Mesothelial cell of epicardium (in vitro differentiated cells): ENCODE measurements at places on chromosomes 4 and X. TPM values are rescaled to one million over a fixed set of nuclear protein-coding genes. Genes with fewer than 3 reads are reported as not detected.

RAB40AL gene
- 2.0 to 2.3 TPM (median 2.3 TPM) in 3 replicates for total RNA-seq

XPNPEP2 gene
- total RNA-seq = 3.5 to 4.2 TPM (median 4.0 TPM) in 3 replicates

CFAP47 gene
- total RNA-seq = 0.27 to 0.54 TPM (median 0.34 TPM) in 3 replicates

PGRMC2 gene
- total RNA-seq = 57.2 to 63.9 TPM (median 62.9 TPM) in 3 replicates

GABRE gene
- 190 to 220 TPM (median 202 TPM) in 3 replicates for total RNA-seq

HSFX1 gene
- total RNA-seq = 1.9 to 2.1 TPM (median 2.0 TPM) in 3 replicates

DDX53 gene
- total RNA-seq = not detected in 3 replicates

PHKA1 gene
- total RNA-seq = 12.9 to 13.6 TPM (median 13.0 TPM) in 3 replicates

ADAMTS3 gene
- total RNA-seq = 9.2 to 11.0 TPM (median 10.7 TPM) in 3 replicates

CSAG3 gene
- not detected in 3 replicates for total RNA-seq

ADH1A gene
- total RNA-seq = not detected in 3 replicates

MAGEA8 gene
- not detected in 3 replicates for total RNA-seq

PUDP gene
- total RNA-seq = 41.4 to 45.6 TPM (median 44.5 TPM) in 3 replicates

UTP3 gene
- 28.0 to 30.4 TPM (median 29.6 TPM) in 3 replicates for total RNA-seq

ZNF41 gene
- 6.4 to 7.0 TPM (median 6.6 TPM) in 3 replicates for total RNA-seq

GSTCD gene
- total RNA-seq = 20.1 to 20.5 TPM (median 20.3 TPM) in 3 replicates

SMIM10 gene
- 3.0 to 4.0 TPM (median 3.7 TPM) in 3 replicates for total RNA-seq

APLN gene
- total RNA-seq = 0.29 to 0.54 TPM (median 0.33 TPM) in 3 replicates

COL4A6 gene
- total RNA-seq = 99.4 to 102 TPM (median 102 TPM) in 3 replicates

ZIC3 gene
- total RNA-seq = not detected in 3 replicates

BEX5 gene
- 0.36 TPM in 1 of 3 replicates, not detected in the others for total RNA-seq

CT45A5 gene
- not detected in 3 replicates for total RNA-seq

EIF1AX gene
- 69.6 to 75.0 TPM (median 70.9 TPM) in 3 replicates for total RNA-seq

WNK3 gene
- 15.8 to 17.2 TPM (median 15.9 TPM) in 3 replicates for total RNA-seq

ADGRG2 gene
- total RNA-seq = 0.98 to 1.0 TPM (median 0.99 TPM) in 3 replicates

PCYT1B gene
- 15.8 to 17.3 TPM (median 17.1 TPM) in 3 replicates for total RNA-seq

ANK2 gene
- 9.2 to 11.8 TPM (median 10.4 TPM) in 3 replicates for total RNA-seq

ARHGEF6 gene
- total RNA-seq = 0.82 to 1.1 TPM (median 0.98 TPM) in 3 replicates

NHS gene
- total RNA-seq = 6.0 to 8.3 TPM (median 7.5 TPM) in 3 replicates

GLRB gene
- 14.9 to 15.7 TPM (median 15.6 TPM) in 3 replicates for total RNA-seq
